ENCODE measurements at places on chromosomes 1 and 21.

DNA sequence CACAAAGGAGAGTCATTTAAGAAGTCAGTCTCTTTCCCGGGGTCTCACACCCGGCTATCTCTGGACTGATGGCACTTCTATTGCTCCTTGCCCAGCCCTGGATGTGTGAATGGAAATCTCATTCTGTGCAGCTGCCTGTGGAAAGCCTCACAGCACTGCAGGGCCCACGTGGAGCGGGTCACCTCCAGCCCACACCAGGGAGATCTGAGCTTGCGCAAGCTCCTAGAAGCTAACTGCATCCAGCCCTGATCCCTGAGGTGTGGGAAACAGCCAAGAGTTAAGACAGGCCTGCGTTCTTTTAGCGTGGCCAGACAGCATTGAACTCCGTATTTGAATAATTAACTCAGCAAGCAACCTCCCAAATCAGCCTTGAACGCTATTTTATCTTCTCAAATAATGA is 150.5 kb downstream of the LRIG2 start:
- no peaks in the 10 kb centered on the region for H3K36me3 ChIP-seq
- H3K27ac ChIP-seq = no peak overlapping the region
- H3K4me1 ChIP-seq = peaks cover 5% of the 10 kb centered on the region
- H3K4me3 ChIP-seq = no peak overlapping the region
- peak; percentile 23 for DNase-seq

GRCh38 chr1:167561753-167562152 is 8.2 kb upstream of the CREG1 start:
- no peaks in the 10 kb centered on the region for H3K27me3 ChIP-seq
- no peak overlapping the region for H3K4me3 ChIP-seq
- no peak overlapping the region for H3K27ac ChIP-seq
- H3K4me1 ChIP-seq = no peaks in the 10 kb centered on the region
- no peaks in the 10 kb centered on the region for H3K36me3 ChIP-seq
- DNase-seq = no peak

DNA sequence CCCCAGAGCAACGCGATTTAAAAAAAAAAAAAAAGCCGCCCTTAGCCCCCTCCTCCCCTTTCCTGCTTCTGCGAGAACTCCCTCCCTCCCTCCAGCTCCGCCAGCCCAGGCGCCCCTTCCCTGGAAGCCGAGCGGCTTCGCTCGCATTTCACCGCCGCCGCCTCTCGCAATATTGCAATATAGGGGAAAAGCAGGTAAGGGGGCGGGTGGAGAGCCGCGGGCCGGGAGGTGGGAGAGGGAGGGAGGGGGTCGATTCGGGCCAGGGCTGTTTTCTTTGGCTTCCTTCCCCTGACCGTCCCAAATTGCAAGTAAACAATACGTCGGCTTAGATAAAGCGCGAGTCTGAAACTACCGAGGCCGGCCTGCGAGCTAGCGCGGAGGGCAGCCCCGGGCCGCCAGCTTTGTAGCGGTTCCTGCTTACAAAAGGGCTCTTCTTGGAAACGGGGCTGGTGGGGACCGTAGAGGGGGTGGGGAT is 408 bp downstream of the LMO4 start:
- H3K27me3 ChIP-seq = no peaks in the 10 kb centered on the region
- H3K4me3 ChIP-seq = peak overlapping the region; percentile 79
- no peaks in the 10 kb centered on the region for H3K36me3 ChIP-seq
- peak overlapping the region; percentile 94 for H3K27ac ChIP-seq

DNA sequence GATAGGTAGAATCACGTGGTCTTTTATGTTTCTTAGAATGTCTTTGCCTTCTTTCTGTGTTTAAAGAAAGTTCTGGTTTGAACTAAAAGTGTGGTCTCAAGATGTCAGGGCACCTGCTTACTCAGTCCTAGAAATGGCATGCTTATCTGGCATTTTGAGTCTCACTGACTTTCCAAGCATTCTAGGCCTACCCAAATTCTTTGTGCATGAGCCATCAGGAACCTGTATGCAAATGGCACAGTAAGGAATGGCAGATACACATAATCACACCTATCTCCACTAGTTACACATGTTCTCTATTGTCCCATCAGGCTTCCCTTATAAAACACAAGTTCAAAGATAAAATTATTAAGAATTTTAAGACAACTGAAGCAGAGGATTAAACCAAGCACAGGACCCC is 29.5 kb upstream of the CLCA4 start:
- H3K4me1 ChIP-seq = no peaks in the 10 kb centered on the region
- H3K4me3 ChIP-seq = no peak overlapping the region
- DNase-seq = no peak

DNA sequence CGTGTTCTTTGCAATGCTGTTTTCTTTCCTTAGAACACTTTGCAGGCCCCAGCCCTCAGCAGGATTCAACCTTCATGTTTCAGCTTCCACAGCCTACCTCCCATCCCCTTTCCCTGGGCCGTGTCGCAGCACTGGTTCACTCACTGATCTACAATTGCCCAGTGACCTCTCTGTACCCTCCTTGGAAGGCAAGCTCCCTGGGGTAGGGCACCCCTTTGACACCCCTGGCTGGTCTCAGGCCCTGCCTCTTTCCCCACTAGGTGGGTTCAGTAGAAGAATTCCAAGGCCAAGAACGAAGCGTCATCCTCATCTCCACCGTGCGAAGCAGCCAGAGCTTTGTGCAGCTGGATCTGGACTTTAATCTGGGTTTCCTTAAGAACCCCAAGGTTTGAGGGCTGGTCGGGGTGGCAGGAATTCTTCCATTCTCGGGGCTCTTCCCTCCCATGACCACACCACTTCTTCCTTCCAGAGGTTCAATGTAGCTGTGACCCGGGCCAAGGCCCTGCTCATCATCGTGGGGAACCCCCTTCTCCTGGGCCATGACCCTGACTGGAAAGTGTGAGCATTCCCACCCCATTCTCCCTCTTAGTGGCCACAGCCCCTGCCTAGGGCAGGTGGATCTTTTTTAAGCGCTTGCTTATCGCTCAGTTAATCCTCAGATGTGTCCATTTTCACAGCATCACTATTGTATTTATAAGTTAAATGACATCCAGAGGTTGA is 7.3 kb downstream of the RHOC start:
- peaks cover 16% of the 10 kb centered on the region for H3K4me1 ChIP-seq
- H3K36me3 ChIP-seq = peaks cover 10% of the 10 kb centered on the region
- DNase-seq = no peak
- no peaks in the 10 kb centered on the region for H3K27me3 ChIP-seq
- H3K27ac ChIP-seq = peak overlapping the region; percentile 99

DNA sequence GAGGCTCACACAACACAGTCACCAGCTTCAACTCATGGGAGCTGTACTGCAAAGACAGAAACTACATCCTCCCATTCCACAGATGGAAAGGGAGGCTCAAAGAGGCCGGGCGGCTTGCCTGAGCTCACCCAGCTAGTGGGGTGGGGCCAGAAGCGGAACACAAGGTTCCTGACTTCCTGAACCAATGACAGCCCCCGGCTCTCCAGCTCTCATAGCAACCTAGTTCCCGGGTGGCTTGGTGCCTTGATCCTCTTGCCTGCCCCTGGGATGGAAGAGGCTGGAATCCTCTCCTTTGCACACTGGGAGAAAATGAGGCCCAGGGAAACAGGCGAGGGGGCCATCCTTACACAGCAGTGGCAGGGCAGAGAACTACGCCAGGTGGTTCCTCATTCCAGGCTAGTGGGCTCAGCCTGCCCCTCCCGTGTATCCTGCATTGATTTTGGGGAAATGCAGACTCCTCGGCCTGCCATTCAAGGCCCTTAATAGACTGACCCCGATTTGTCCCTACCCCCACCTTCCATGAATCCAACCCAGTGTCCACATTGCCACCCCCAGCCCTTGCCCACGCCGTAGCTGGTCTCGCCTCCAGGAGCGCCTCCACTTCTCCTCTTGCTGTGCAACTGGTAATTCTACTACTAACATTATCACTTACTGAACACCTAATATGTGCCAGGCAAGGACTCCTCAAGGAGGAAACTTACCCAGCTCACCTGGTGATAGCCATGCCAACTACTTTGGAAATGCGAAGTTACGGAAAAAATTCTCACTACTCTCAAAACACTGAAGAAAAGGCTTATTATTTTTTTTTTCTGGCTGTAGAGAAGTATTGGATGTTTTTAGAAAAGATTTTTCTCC is 5.0 kb downstream of the RAP1GAP start:
- no peak for DNase-seq
- H3K27ac ChIP-seq = no peak overlapping the region
- H3K36me3 ChIP-seq = no peaks in the 10 kb centered on the region
- peaks cover 17% of the 10 kb centered on the region for H3K4me1 ChIP-seq
- H3K4me3 ChIP-seq = no peak overlapping the region
- peaks cover 4% of the 10 kb centered on the region for H3K27me3 ChIP-seq

DNA sequence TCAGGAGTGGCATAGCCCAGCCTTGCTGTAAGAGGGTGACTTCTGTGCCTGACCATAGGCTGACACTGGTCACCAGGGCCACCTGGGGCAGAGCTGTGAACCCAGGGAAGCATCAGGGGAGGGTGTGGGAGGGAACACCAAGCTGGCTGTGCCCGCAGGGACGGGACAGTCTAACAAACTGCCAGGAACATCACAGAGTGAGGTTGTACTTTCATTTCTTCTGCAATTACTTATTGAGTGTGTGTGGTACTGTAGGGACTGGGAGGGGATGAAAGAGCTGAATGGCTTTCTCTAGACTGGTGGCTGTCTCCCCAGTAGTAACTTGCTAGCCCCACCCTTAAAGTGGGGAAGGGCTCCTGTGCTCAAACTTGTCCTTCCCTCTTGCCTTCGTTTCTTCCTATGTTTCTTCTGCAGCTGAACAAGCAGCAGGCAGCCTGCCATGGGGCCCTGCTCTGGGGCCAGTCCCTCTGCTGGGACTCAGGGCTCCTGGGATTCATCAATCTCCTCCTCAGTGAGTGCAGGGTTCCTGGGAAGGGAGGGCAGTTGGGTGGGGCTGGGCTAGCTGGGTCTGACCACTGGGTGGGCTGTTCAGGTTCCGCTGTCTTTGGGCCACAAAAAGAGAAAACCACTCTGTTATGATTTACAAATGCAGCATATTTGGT is 39.7 kb upstream of the ETV3 start:
- DNase-seq = peak; percentile 20
- H3K27ac ChIP-seq = no peak overlapping the region

DNA sequence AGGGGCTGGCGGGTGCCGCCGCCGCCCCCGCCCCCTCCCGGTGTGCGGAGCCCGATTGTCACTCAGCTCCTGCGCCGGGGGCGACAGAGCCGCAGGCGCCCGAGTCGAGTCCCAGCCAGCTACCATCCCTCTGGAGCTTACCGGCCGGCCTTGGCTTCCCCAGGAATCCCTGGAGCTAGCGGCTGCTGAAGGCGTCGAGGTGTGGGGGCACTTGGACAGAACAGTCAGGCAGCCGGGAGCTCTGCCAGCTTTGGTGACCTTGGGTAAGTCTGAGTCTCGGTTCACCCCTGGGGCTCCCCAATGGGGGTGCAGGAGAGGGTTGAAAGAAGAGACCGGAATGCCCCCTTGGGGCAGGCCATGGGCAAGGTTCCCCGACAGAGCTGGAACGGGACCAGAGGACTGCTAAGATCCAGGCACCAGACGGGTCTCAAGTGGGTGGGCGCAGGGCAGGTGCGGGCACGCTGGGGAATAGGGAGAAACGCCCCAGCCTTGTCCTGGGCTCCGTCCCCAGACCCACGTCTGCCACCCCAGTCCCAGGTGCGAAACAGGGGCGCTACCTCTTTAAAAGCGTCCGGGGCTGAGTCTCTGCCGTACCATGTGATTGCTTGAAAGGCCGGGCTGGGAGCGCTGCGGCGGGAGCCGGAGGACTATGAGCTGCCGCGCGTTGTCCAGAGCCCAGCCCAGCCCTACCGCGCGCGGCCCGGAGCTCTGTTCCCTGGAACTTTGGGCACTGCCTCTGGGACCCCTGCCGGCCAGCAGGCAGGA is at the start of gene ADORA1:
ADORA1 (plus strand) TSS at position 61 of the 765 bp plus-strand sequence. CDS start 1,116 bp downstream, outside the sequence.
- H3K4me3 ChIP-seq = peak within 1 kb of the TSS; percentile 45
- H3K27me3 ChIP-seq = no peaks in the 10 kb centered on the region
- peak; percentile 76 for DNase-seq
- H3K4me1 ChIP-seq = peaks cover 39% of the 10 kb centered on the region

DNA sequence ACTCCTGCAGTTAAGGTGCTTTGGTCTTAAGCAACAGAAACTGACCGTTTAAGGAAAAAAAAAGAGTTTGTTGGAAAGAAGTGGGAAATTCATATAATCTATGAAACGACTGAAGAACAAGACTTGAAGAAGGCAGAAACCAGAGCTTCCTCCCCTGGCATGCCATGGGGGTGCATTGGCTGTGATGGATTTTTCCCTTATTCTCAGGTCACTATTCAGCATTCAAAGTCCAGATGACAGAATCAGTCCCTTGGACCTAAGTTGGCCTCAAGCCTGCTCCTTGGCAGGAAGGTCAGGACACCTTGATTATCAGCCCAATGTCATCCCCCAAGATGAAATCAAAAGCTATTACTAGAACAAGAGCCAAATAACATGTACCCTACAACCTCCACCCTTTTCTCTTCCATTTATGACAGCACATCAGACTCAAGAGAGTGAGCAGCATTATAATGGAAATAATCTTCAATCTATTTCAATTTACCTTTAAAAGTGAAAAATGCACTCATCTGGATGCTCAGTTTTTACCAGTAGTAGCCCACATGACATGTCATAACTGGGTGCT is 15.8 kb upstream of the TMEM9 start:
- H3K27me3 ChIP-seq = no peaks in the 10 kb centered on the region
- H3K27ac ChIP-seq = peak overlapping the region; percentile 71
- no peak for DNase-seq
- H3K4me1 ChIP-seq = no peaks in the 10 kb centered on the region
- H3K36me3 ChIP-seq = no peaks in the 10 kb centered on the region

DNA sequence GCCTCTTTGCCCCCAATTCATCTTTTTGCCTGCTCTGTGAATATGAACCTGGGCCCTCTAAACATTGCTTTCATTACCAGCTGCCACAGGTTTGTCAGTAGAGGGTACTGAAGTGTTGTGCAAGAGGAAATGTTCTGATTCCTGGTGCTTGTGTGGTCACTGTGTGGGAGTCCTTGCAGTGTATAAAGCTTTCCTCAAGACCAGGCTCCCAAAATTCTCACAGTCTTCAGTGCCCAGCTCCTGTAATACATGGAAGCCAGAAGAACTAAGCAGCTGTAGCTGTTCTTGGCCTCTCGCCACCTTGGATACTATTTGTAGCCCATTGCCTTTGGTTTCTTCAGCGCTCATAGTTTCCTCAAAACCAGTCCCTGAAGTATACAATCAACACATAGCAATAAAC is 1046.2 kb downstream of the BRINP3 start:
- H3K27me3 ChIP-seq = no peaks in the 10 kb centered on the region
- DNase-seq = no peak
- no peak overlapping the region for H3K4me3 ChIP-seq
- no peaks in the 10 kb centered on the region for H3K36me3 ChIP-seq
- no peak overlapping the region for H3K27ac ChIP-seq

GRCh38 chr1:59718989-59719360 is 95.8 kb upstream of the HOOK1 start:
- no peaks in the 10 kb centered on the region for H3K27me3 ChIP-seq
- no peak overlapping the region for H3K27ac ChIP-seq
- H3K4me1 ChIP-seq = no peaks in the 10 kb centered on the region
- no peak overlapping the region for H3K4me3 ChIP-seq
- no peak for DNase-seq

- no peaks in the 10 kb centered on the region for H3K27me3 ChIP-seq
- DNase-seq = no peak
- H3K27ac ChIP-seq = no peak overlapping the region
- no peak overlapping the region for H3K4me3 ChIP-seq
Measured at GRCh38 chr1:74523873-74524480, 11.6 kb upstream of the LRRC53 start.
